ENCODE measurements at places on chromosomes 1 and 21.
A peak's percentile ranks its signal among the peaks of the same experiment; 100 is the strongest.

GRCh38 chr1:228837032-228837431 lies 101.8 kb downstream of the RHOU start:
- no peak for DNase-seq

DNA sequence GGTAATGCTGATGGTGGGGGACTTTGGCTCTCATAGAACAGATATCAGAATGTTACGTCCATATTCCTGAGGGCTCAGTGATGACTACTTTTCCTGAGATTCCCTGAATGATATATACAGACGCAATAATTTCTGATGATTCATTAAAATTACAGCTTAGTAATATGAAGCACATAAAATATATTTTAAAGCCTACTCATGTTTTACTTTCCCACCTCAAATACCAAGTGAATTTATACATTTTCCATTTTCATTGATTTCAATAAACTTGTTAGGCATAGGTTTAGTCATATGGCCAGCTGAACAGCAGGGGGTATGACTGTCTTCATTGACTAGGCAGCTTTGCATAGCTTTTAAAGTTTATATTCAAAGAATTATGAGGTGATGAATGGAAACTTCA lies 26.2 kb upstream of the PDC start:
- no peak for DNase-seq

DNA sequence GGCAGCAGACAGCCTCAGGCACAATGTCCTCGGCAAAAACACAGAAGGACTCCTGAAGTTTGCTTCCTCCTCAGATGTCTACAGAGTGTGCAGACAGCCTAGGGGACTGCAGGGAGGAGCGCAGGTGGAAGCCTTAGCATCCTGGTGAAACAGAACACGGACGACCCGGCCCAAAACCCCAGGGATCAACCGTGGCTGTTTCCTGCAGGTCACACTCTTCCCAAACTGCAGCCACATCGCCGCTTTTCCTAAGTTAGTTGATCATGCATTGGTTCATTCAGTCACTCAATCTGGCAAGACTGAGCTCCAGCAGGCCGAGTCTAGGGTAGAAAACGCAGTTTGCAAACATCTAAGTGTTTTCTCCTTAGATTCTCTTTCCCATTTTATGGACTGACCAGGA lies 33.4 kb downstream of the FHAD1 start:
- DNase-seq = no peak

DNA sequence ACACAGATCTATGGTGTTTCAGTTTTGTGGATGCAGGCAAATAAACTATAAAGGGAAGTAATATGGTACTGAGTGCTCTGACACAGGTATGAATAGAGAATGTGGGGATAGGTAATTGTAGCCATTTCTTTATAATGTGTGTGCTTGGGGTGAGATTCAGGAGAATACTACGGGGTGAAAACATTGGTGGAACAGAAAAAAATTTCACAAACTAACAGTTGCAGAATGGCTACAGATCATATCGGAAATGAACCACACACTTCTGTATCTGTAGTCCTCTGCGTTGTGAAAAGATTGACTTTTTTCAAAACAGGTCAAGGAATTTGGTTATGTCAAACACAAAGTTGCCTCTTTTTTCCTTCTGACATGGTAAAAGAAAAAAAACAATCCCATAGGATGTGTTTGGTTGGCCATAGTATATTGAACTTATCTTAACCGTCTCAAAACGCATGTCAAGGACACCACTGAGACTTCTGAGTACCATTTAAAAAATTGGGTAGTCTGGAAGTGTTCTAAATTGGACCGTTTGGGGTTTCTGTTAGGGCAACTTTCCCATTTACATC lies 1.1 kb upstream of the CDC73 start:
- DNase-seq = no peak

GRCh38 chr1:33151116-33151515 lies 30.7 kb downstream of the TRIM62 start:
- DNase-seq = no peak

DNA sequence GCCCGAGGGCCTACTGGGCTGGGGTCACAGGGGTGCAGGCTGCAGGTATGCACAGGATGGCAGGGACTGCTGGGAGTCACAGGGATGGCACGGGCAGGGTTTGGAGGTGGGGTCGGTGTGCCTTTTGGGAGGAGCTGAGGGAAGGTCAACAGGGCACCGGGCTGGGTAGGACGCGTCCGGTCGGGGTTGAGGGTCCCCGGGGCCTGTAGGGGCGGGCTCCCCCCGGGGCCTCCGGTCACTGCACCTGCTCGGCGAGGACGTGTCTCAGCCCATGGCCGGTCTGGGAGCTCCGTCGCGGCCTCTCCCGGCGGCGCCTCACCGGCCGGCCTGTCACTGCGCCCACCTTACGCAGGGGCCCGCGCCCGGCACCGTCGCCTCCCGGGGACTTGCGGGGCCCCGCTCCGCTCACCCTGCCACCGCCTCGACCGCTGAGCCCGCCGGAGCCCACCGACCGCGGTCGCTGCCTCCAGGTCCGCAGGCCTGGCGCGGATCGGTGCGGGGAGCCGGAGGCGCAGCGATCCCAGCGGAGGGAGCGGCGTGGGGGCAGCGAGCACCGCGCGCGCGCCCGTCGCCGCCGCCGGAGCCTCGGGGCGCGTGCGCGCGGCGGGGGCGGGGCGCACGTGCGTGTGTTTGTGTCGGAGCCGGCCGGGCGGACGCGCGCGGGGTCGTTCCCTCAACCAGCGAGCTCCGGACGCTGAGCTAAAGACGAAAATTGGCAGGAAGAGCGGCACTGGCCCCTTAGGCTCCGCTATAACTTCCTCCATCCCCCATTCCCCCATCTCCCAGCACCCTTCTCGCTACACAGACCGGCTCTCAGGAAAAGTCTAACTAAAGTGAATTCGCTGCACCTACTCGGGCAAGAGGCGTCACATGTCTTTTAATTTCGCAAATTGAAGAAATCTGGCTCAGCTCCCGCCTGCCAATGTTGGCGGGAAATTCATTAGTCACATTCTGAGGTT lies at the start of gene AMIGO1:
Gene AMIGO1, minus strand, starts transcription at position 552 of the 959 bp plus-strand sequence. CDS start 815 bp downstream, outside the sequence.
- DNase-seq = no peak

DNA sequence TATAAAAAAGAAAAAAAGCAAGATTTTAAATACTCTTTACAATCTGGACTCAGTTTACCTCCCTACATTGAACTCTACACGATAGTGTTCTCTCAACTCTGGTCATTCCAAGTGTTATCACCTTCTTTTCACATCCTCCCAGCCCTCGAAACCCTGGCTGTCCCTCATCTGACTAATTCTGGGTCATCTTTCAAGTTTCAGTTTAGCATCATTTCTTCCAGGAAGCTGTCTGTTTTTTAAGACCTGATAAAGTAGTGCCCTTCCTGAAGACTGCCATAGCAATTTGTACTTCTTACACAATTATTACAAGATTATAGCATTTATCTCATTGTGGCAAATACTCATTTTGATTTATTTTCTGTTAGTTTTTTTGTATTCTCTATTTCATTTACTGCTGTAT lies 1.2 kb downstream of the ALG14 start:
- DNase-seq = no peak

GRCh38 chr21:31592516-31592915 lies 67.0 kb upstream of the SOD1 start:
- DNase-seq = no peak

DNA sequence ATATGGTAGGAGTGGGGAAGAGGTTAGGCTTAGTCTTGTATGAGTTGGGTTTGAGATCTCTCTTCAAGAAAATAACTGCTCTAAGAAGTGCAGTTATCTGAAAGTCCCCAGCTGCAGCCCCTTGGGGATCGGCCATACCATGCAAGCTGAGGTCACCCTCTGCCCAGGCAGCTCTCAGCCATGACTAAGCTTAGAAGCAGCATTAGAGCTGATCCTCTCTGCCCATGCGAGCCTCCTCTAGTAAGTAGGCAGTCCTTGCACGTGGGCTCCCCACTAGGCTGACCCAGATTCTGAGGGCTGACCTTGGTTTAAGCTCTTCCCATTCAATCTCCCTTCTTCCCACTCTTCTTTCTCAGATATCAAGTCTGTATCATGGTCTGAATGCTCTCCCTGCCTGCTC lies 121.0 kb upstream of the UBE2U start:
- DNase-seq = no peak

DNA sequence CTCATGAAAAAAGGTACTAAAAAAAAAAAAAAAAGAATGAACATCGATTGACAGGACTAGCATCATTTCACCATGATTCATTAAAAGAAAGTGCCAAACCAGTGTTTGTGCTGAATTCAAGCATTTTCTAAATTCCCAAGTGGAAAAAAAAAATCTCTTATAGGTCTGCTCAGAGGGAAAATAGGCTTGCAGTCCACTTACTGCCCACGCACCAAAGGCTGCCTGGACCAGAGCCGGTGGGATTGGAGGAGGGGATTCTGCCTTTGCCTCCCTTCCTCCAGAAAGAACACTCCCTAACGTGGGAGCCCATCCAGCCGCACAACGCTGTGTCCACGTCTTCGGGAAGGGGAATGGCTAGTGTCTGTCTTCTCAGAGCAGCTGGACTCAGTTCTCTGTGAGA lies 5.5 kb upstream of the TRAPPC10 start:
- no peak for DNase-seq

GRCh38 chr1:12434174-12434573 lies 183.8 kb downstream of the DHRS3 start:
- DNase-seq = peak; percentile 60

GRCh38 chr1:195345149-195345548 lies 1263.1 kb downstream of the KCNT2 start:
- no peak for DNase-seq

GRCh38 chr21:30958741-30959140 lies 77.4 kb upstream of the KRTAP11-1 start:
- DNase-seq = no peak

- no peak for DNase-seq
Measured at GRCh38 chr1:233294913-233295236, 650 bp downstream of the PCNX2 start.

GRCh38 chr1:156151093-156151688 lies 2.2 kb upstream of the SEMA4A start:
- no peak for DNase-seq

GRCh38 chr1:45243476-45244343 lies 37.3 kb upstream of the ZSWIM5 start:
- DNase-seq = no peak

DNA sequence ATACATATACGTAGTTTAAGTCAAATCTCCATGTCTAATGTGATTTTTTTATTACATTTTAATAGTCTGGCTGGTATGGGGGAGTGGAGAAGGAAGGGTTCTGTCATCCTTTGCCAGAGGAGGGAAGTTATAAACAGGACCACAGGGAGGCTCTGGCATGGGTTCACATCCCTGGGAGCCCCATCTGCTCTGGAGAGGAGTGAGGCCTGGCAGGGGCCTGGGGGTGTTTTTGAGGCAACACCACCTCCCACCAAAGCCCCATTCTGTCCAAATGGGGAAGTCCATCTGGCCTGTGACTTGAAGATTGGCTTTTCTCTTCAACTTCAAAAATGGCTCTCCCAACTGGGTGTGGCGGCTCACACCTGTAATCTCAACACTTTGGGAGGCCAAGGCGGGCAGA lies 15.8 kb downstream of the DISP3 start:
- DNase-seq = no peak

GRCh38 chr1:38375035-38375434 lies 328.4 kb upstream of the POU3F1 start:
- no peak for DNase-seq

GRCh38 chr1:24351247-24351646 lies 32.1 kb downstream of the GRHL3 start:
- DNase-seq = no peak

DNA sequence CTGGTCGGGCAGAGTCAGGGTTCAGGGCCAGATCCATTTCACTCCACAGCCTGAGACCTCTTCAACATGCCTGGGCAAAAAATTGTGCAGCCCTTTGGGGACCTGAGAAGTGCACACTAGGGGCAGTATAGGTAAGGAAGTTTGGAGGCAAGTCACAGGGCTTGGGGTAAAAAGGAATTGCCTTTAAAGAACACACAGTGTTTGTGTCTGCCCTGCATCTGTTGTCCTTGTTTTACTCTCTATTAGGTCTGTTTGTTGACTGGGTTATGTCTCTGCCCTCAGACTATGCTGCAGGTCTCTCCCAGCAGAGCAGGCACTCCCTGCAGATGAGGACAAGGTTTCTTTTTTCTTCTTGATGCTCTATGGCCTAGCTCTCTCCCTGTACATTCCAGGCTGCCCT lies 22.0 kb downstream of the LDLRAD2 start:
- DNase-seq = no peak

DNA sequence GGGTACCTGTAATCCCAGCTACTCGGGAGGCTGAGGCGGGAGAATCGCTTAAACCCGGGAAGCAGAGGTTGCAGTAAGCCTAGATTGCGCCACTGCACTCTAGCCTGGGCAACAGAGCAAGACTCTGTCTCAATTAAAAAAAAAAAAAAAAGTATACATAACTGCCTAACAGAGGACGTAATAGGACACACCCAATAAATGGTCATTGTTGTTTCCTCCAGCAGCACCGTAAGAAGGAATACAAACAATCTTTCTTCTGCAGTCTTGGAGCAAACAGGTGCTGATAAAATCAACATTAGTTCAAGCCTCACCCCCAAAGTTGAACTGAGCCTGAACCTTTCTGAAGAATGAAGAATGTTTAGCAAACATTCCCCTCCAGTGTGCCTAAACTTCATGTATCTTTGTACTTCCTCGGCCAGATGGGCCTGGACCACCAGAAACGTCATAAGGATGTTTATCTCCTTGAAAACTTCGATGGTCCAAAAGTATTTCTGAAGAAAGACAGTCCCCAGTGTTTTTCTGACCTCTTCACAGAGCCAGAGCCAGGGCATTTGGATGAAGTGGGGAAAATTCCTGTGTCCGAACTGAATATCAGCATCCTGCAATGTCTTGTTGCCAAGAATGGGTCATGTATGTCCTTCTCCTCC lies 136.8 kb upstream of the F3 start:
- no peak for DNase-seq

GRCh38 chr1:91166106-91166712 lies 144.4 kb upstream of the ZNF644 start:
- peak; percentile 5 for DNase-seq

DNA sequence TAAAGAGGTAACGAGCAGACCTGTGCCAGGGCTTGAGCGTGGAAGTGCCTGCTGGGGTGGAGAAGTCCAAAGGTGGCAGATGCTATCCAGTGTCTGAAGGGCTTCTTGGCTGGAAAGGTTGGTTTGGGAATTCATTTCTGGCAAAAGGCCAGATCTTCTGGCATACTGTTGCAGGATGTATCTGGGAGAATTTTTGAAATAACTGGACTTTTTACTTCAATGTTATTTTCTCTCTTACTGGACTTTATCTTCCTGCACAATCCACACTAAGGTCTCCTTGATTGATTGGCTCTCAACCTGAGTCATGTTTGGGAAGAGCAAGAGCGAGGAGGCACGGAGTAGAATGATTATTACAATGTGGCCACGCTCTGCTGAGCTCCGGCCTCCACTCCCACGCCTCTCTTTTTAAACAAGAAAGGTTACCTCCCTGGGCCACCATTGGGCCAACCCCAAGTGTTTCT lies 278.4 kb downstream of the TM2D1 start:
- no peak for DNase-seq

GRCh38 chr1:55685560-55685959 lies 470.4 kb upstream of the USP24 start:
- no peak for DNase-seq

DNA sequence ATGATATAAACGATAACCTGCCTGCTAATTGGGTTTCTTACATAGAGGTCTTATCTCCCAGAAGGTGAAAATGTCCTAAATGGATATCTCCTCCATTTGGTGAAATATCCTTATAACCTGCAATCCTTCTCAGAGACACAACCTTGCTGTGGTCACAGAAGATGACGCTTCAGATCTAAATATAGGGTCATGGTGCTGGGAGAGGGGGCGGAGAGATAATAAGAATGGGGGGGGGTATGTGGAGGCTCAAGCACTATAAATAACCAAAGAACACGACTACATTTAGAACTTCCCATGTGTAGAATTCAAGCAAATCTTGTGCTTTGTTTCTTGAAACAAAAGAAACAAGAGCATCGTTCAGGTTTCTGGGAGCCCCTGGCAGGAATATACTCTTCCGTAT lies 260.6 kb upstream of the ESRRG start:
- no peak for DNase-seq
